ENCODE measurements at places on chromosomes 11 and 22.

DNA sequence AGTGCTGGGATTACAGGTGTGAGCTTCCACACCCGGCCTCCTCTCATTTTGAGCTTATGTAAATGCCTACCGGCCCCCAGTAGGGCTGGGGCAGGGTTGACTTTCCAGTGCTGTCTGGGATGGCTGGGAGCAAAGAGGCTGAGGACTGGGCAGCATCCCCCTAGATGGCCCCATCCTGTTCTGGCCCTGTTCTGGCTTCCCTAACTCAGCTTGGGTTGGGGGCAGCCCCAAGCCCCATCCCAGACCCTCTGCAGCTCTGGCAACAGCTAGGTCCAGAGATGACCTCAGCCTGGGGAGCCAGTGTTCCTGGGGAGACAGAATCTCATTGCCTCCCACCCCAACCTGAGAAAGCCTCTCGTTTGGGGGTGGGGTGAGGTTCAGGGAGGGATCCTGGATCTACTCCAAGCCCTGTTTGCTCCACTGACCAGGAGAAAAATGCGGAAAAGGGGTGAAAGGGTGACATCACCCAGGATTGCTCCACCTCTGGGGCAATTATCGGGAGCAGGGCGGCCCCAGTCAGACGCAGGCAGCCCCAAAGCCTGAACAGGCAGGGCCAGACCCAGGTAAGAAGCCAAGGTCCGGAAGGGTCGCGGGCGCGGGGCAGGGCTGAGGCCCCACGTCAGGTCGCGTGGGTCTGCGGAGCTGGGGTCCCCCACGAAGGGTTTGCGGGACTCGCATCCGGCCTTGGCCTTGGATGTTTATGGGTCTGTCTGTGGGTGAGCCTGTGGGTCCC, at the start of gene PNPLA2:
Gene PNPLA2 (plus strand): TSS at position 519 of the 733 bp plus-strand sequence. CDS start 805 bp downstream, outside the sequence.
- H3K4me1 ChIP-seq = no peaks in the 10 kb centered on the region
- no peak within 1 kb of the TSS for H3K27ac ChIP-seq

- no peak overlapping the region for H3K4me3 ChIP-seq
- peaks cover 7% of the 10 kb centered on the region for H3K4me1 ChIP-seq
- H3K27me3 ChIP-seq = peaks cover 4% of the 10 kb centered on the region
- peaks cover 3% of the 10 kb centered on the region for H3K36me3 ChIP-seq
These were observed 54.6 kb downstream of the LRRC32 start for GRCh38 chr11:76615950-76616349.

GRCh38 chr11:12993626-12994025, 15.5 kb upstream of the RASSF10 start:
- no peak for DNase-seq
- H3K27ac ChIP-seq = no peak overlapping the region
- no peak overlapping the region for H3K4me3 ChIP-seq
- peaks cover 13% of the 10 kb centered on the region for H3K4me1 ChIP-seq
- peaks cover 1% of the 10 kb centered on the region for H3K27me3 ChIP-seq
- H3K36me3 ChIP-seq = no peaks in the 10 kb centered on the region

DNA sequence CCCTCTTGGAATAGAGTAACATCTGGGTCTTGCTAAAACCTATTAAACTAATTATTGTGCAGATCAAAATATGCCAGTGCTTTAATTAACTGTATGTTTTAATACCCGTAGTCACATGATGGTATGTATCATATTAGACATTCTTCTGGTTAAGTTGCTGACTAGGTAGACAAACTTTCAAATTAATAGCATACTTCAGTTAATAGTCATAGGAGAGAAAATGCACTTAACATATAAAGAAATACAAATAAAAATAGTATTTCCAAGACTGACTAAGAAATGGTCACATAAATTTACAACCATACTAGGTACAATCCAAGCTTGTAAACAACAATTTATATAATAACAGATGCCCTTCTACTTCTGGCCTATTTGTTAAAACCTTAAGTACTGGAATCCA, 7.6 kb upstream of the EXPH5 start:
- H3K27me3 ChIP-seq = no peaks in the 10 kb centered on the region
- H3K36me3 ChIP-seq = no peaks in the 10 kb centered on the region
- H3K4me1 ChIP-seq = peaks cover 3% of the 10 kb centered on the region
- H3K4me3 ChIP-seq = no peak overlapping the region
- DNase-seq = no peak

DNA sequence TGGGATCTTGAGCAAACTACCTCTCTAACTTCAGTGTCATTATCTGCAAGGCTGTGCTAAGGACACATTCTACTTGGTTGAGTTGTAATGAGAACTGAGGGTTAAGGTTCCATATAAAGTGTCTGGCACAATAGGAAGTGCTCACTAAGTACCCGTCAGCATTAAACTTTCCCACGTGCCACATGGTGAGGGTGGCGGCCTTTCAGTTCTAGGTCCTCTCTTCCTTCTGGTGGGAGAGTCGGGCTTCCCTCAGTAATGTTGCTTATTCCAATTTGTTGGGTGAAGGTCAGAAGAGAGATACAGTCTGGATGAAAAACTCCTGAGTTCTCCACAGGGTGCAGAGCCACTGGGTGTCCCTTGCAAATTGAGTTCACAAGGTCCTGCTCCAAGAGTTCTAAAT, 4.6 kb upstream of the CD6 start:
- H3K4me1 ChIP-seq = no peaks in the 10 kb centered on the region
- no peak for DNase-seq
- H3K36me3 ChIP-seq = no peaks in the 10 kb centered on the region
- no peak overlapping the region for H3K27ac ChIP-seq
- H3K27me3 ChIP-seq = no peaks in the 10 kb centered on the region

DNA sequence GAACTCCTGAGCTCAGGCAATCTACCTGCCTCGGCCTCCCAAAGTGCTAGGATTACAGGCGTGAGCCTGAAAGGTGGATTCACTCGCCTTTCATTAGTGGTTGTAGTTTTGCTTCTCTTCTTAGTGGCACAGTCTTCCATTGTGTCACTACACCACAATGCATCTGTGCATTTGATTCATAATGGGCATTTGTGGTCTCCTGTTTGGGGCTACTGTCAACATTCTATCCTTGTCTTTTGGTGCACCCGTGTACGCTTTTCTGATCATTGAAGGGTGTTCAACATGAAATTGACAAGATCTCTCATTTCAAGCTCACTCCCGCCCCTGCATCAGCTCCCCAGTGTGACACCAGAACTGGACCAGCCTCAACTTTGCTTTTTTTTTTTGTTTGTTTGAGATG, 2.0 kb upstream of the SYT12 start:
- H3K4me3 ChIP-seq = no peak overlapping the region
- DNase-seq = no peak
- no peak overlapping the region for H3K27ac ChIP-seq

DNA sequence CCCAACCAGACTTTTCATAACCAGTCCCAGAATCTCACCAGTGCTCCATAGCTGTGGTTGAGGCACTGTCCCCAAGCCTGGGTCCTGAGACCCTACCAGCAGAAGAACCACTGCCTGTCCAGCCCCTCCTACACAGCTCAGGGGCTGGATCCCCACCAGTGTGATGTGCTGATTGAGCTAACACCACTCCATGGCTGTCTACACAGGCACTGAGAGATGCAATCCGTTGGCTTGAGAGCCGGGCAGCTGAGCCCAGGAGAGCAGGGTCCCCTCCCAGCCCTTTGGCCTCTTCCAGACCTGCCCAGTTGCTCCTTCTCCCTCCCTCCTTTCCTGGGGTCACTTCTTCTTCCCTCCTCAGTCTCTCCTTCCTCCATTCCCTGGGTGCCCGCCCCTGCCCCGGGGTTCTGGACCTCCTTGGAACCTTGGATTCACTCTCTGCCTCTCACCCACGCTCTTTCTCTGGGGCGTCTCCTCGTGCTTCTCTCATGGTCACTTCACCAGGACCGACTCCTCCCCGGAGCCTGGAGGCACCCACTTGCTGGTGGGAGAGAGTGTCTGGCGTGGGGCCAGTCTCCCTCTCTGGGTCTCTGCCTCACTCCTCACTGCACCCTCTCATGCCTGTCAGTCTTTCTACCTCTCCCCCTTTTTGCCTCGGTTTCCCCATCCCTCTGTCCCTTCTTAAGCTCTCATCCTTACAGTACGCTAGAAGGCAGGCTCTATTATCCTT, 706 bp upstream of the SCYL1 start:
- H3K27me3 ChIP-seq = peaks cover 10% of the 10 kb centered on the region
- peaks cover 47% of the 10 kb centered on the region for H3K4me1 ChIP-seq
- no peak for DNase-seq
- peak overlapping the region; percentile 96 for H3K27ac ChIP-seq

DNA sequence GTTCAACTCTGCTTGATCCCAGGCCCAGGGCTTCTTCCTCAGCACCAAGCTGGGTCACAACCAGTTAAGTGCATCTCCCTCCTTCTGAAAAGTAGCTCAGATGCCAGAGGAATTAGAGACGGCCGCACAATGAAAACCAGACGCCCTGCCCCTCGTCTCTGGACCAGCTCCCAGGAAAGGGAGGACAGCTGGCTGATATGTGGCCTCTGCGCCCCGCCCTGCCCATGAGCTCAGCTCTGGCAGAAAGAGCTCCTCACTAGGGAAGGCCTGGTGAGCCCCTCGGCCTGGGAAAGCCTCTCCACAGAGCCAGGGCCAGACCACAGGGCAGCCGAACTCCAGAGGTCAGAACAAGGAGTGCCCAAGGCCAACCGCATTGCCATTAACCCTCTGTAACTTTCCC, 18.1 kb upstream of the SCGB1A1 start:
- peaks cover 4% of the 10 kb centered on the region for H3K36me3 ChIP-seq
- peaks cover 6% of the 10 kb centered on the region for H3K4me1 ChIP-seq
- H3K27ac ChIP-seq = no peak overlapping the region
- peaks cover 10% of the 10 kb centered on the region for H3K27me3 ChIP-seq
- no peak overlapping the region for H3K4me3 ChIP-seq

GRCh38 chr11:8222820-8223512, 40.7 kb downstream of the LMO1 start:
- peaks cover 7% of the 10 kb centered on the region for H3K4me1 ChIP-seq
- H3K4me3 ChIP-seq = no peak overlapping the region
- no peak overlapping the region for H3K27ac ChIP-seq

GRCh38 chr11:117876341-117877119, at the start of gene FXYD6:
TSS of gene FXYD6 (minus strand) at chr11:117876658. CDS start at chr11:117842776, 33,882 bp downstream.
- DNase-seq = peak; percentile 41
- H3K4me3 ChIP-seq = peak within 1 kb of the TSS; percentile 94
- H3K4me1 ChIP-seq = peaks cover 28% of the 10 kb centered on the region
- H3K27me3 ChIP-seq = peaks cover 26% of the 10 kb centered on the region

DNA sequence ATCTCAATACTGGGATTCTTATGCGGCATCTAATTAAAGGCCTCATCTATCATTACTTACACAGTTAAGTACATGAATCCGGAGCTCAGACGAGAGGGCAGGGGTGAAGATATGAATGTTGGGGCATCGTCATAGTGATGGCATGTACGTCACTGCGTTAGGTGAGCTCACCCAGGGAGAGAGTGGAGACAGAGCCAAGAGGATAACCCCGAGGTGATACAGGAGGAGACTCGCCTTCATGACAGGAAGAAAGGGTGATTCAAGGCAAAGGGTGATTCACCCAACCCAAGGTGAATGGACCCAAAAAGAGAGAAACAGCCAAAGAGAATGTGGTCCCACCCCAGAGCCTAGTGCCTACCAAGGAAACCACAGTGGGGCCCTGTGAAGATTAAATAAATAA, 132.9 kb upstream of the BLID start:
- no peak overlapping the region for H3K27ac ChIP-seq
- DNase-seq = no peak
- peaks cover 1% of the 10 kb centered on the region for H3K27me3 ChIP-seq
- no peaks in the 10 kb centered on the region for H3K4me1 ChIP-seq
- H3K36me3 ChIP-seq = no peaks in the 10 kb centered on the region

- H3K36me3 ChIP-seq = peaks cover 12% of the 10 kb centered on the region
- peaks cover 10% of the 10 kb centered on the region for H3K4me1 ChIP-seq
- no peak overlapping the region for H3K4me3 ChIP-seq
- DNase-seq = peak; percentile 29
- peaks cover 5% of the 10 kb centered on the region for H3K27me3 ChIP-seq
These were observed 140.8 kb downstream of the TBC1D22A start for GRCh38 chr22:46902998-46903916.

DNA sequence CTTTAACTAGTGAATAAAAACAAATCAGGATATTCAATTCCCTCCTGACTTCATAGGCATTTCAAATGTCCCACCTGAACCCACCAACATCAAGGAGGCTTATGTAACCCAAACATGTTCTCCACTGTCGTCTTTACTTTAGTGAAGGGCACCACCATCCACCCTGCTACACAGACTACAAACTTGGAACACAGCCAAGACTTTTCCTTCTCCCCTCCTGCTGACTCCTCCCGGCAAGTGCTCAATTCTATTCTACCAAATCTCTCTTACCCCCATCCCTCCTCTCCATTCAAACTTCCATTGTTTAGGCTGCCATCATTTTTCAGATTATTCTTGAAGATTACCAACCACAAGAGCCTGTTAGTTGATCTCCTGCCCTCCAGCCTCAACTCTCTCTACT, 24.3 kb downstream of the SAAL1 start:
- peaks cover 9% of the 10 kb centered on the region for H3K36me3 ChIP-seq
- no peak overlapping the region for H3K27ac ChIP-seq
- no peak overlapping the region for H3K4me3 ChIP-seq
- H3K27me3 ChIP-seq = no peaks in the 10 kb centered on the region

- peaks cover 1% of the 10 kb centered on the region for H3K27me3 ChIP-seq
- H3K4me3 ChIP-seq = peak overlapping the region; percentile 81
These were observed 3.3 kb downstream of the GRIA4 start for GRCh38 chr11:105613183-105613582.
